ENCODE measurements at places on chromosomes 6 and 20.

- DNase-seq: peak; percentile 76
Observed at GRCh38 chr20:2314759-2315439, 19.1 kb downstream of the TGM3 start.

GRCh38 chr6:135286962-135287538 is 105.9 kb downstream of the MYB start:
- DNase-seq: no peak

DNA sequence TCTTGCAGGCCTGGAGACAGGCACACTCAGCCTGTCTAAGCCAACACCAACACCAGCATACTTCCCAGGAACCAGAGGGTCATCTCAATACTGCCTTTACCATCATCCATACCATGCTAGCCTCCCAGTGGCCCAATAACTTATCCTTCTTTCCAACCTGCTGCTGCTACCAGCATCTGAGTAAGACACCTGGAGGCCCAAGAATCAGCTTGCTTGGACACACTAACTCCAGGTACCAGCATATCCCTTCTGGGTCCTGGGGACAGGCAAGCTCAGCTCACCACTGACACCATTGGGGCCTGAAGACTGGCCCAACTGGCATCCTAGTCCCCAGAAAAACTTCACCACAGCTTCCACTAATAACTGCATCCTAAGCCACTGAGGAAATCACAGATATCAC is 205.3 kb downstream of the CD109 start:
- DNase-seq: no peak

- DNase-seq: peak; percentile 3
Observed at GRCh38 chr6:77361018-77361417, 102.3 kb downstream of the HTR1B start.

DNA sequence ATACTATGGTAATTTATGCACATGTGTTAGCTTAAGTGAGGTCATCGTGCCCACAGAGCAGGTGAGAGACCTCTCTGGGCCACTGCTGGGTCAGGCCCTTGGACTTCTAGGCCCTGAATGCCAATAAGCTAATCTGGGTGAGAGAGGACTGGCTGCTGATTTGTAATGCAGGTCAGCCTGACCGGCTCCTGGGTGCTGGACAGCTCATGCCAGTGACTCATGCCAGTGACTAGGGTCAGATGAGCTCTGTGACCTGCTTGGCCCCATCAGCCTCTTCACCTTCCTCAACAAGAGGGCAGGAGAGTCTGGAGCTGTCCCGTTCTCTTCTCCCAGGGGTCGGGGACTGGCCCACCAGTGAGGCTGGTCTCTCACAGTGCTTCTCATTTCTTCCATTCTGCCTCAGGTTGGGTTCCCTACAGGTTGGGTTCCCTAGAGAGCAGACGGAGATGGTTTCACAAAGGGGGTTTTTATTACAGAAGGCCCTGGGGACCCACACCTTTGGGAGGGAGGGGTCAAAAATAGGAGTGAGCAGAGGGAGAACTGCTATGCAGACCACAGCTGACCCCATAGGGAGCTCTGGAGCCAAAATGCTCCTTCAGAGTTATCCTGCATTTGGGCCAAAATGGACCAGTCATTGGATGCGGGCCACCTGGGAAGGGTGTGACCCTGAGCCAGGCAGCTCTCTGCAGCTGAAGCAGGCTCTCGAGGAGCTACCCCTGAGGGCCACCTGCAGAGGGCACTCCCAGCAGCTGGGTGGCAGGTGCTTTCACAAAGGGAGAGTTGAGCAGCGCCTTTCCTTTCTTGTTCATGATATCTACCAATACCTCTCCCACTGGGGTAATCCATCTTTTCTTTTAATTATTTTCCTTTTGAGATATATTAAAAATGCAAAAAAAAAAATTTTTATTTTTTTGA is 2.2 kb upstream of the OXT start:
- DNase-seq: peak; percentile 35

GRCh38 chr20:19506021-19506420 is 252.0 kb upstream of the RIN2 start:
- no peak for DNase-seq

- no peak for DNase-seq
Observed at GRCh38 chr20:44109951-44110361, 77.0 kb downstream of the JPH2 start.

DNA sequence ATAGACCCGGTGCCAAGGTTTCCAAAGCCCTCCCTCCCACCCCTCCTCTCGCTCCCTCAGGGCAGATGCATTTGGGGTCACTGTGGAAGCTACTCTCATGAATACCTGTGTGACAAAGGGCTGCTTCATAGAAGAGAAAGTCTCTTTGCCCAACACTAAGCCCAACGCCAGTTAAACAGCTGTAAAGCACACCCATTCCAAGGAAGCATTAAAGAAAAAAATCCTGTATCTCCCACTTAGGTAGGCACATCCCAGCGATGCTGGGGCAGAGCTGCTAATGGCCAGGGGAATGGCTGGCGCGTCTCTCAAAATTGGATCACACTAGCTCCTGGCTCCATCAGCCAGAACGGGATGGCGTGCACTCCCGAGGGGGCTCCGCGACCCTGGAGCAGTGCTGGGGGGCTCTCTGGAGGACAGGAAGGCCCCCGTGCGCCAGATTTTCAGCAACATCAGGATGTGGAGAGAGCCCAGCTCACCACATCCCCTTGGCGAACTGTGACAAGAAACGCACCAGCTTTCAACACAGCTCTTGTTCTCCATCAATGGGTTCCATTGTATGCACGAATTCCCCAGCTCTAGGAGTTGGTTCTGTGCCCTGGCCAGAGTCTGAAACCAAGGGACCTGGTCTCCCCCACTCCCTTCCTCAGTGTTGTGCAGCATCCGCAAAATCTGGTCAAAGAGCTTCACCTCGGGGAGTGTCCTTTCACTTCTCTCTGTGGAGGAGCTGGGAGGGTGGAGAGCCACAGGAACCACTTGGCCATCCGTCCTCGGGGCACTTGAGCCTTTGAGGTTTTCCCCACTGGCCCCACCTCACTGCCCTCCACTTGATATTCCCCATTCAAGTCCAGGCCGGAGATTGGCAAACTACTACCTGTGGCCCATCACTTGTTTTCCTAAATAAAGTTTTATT is 74.1 kb downstream of the TFAP2C start:
- no peak for DNase-seq

- no peak for DNase-seq
Observed at GRCh38 chr6:13827032-13827431, 12.7 kb upstream of the MCUR1 start.

GRCh38 chr6:9540534-9541126 is 874.2 kb downstream of the TFAP2A start:
- peak; percentile 62 for DNase-seq

DNA sequence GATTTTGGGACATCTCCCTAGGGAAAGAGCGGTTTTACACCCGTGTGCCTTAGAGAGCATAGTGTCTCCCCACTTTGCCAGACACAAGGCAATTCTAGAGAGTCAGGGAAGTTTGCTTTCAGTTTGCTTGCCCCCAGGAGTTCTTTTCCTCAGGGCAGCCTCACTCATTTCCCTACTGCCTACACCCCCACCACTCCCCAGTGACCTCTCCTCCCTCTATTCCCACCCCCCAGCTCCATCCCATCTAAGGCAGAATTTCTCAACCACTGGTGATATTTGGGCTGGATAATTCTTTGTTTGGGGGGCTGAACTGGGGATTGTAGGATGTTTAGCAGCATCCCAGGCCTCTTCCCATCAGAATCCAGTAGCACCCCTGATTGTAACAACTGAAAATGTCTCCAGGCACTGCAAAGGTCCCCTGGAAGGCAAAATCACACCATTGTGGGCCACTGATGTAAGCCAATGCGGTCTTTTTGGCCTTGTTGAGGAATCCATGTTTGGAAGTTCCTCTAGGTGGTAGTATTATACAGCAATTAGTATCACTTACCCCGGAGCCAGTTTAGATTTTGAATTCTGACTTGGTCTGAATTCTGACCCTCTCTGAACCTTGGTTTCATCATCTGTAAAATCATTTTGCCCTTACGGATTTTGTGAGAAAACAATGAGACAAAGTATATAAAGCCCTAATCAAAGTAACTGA is 1.3 kb downstream of the EPPIN start:
- DNase-seq: peak; percentile 41

GRCh38 chr6:149881066-149881766 is 16.7 kb downstream of the RAET1E start:
- no peak for DNase-seq

GRCh38 chr6:155499574-155499973 is 43.9 kb upstream of the NOX3 start:
- DNase-seq: no peak

GRCh38 chr6:2035046-2035445 is 210.4 kb downstream of the GMDS start:
- no peak for DNase-seq

- peak; percentile 68 for DNase-seq
Observed at GRCh38 chr6:158500016-158500735, 59.7 kb upstream of the TMEM181 start.

GRCh38 chr6:157497579-157497978 is 116.6 kb downstream of the ZDHHC14 start:
- no peak for DNase-seq

- peak; percentile 16 for DNase-seq
Observed at GRCh38 chr6:80639181-80639629, 532.7 kb downstream of the BCKDHB start.

DNA sequence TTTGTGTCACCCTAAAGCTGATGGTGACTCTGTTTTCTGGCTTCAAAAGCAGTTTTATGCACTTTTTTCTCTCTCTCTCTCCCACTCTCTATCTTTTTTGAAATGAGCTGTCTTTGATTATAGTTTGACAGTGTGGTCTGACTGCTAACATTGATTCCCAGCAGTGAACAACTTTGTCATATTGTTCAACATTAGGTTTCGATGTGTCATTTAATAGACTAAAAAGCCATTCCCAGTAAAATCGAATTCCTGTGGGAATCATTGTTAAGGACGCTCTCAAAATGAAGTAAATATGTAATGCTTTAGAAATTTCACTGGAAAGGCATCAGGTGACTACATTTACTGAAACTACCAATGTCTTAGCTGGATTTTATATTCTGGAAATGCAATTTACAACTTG is 69.9 kb upstream of the FLRT3 start:
- no peak for DNase-seq

- no peak for DNase-seq
Observed at GRCh38 chr6:165568326-165568725, 94.7 kb downstream of the PDE10A start.

GRCh38 chr20:48574383-48574782 is 253.4 kb downstream of the PREX1 start:
- no peak for DNase-seq

GRCh38 chr6:15897063-15897876 is 231.6 kb upstream of the MYLIP start:
- peak; percentile 58 for DNase-seq

GRCh38 chr6:151199991-151200390 is 39.8 kb upstream of the AKAP12 start:
- no peak for DNase-seq

DNA sequence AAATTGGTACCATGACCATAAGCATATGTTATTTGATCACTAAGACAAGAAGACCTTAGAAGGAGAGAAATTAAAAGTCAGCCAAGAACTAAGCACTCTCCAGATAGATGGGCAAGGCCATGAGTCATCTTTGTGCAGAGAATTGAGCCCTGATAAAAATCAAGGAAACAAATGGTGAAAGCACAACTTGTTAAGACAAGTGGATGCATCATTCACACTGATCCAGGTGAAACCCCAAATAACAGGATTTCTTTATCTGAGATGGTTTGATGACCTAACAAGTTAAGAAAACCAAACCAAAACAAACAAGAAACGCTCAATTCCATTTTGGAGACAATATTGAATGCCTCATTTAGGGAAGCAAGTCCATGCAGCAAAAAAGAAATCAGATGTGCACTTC is 121.6 kb downstream of the ADAT2 start:
- peak; percentile 38 for DNase-seq

DNA sequence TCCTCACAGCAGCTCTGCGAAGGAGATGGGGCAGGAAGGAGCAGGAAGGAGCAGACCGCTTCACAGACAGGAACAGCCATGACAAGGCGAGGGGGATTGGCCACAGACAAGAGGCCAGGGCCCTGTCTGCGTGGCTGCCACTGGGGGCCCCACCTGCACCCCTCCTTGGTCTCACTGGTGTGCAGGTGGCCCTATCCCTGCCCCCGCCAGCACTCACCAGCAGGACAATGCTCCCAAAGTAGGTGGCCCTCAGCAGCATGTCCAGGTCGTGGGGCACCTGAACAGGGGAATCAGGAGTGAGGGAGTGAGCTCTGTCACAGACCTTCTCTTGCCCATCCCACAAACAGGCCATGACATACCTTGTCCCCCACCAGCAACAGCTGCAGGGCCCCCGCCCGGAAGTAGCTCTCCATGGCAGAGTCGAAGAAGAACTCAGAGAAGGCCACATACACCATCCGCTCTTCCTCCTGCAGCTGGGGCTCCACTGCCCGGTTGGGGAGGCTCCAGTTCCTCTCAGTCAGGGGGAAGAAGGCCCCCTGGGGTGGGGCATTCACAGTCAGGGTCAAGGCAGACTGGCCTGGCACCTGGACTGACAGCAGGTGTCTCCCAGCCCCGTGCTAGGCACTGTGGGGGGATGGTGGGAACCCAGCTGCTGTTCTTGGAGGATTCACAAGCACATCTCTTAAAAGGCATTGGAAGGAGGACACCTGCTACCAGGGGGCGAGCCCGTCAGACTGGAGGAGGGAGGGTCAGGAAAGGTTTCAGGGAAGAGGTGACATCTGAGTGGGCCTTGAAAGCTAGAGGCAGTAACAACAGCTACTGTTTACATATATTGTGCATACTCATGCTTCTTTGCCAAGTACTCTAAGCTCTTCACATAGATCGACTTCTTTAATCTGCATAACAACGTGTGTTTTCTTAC is 7.1 kb downstream of the PLTP start:
- no peak for DNase-seq

DNA sequence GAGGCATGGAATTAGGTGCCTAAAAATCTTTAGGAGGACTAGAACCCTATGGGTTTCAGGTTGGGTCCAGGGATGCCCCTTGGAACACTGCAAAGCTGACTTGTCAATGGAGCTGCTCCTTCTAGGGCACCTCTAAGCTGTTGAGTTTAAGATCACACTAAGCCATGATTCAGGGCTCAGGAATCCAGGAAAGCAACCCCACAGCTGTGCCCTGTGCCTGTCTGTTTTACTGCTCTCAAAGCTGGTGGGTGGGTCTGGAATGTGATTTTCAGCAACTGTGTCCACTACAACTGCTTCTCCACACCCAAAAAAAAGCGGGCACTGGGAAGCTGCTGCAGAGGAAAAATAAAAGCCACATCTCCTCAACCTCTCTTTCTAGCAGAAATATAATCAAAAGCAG is 310.4 kb upstream of the MOCS1 start:
- no peak for DNase-seq

GRCh38 chr6:55897346-55897745 is 22.0 kb upstream of the BMP5 start:
- DNase-seq: peak; percentile 31
